Articular chondrocyte of knee joint (primary cell): ENCODE measurements at places on chromosomes 6 and 20. TPM values are rescaled to one million over a fixed set of nuclear protein-coding genes. Genes with fewer than 3 reads are reported as not detected.

ME1 gene
- 20.4 and 25.3 TPM in 2 replicates for total RNA-seq

GLYATL3 gene
- total RNA-seq, result not detected in 2 replicates

FAM184A gene
- 0.65 and 1.8 TPM in 2 replicates for total RNA-seq

THEMIS gene
- not detected in 2 replicates for total RNA-seq

SUPT3H gene
- total RNA-seq, result 5.7 and 6.6 TPM in 2 replicates

TSHZ2 gene
- under 0.01 and 0.43 TPM in 2 replicates for total RNA-seq

SLC17A2 gene
- not detected in 2 replicates for total RNA-seq

MTRF1L gene
- total RNA-seq, result 23.9 and 24.3 TPM in 2 replicates

ADGB gene
- not detected in 2 replicates for total RNA-seq

SSTR4 gene
- total RNA-seq, result not detected in 2 replicates

TMEM217 gene
- 2.6 and 3.3 TPM in 2 replicates for total RNA-seq

SLC17A1 gene
- not detected in 2 replicates for total RNA-seq

DUSP22 gene
- total RNA-seq, result 14.5 and 20.8 TPM in 2 replicates

TULP4 gene
- 160 and 165 TPM in 2 replicates for total RNA-seq

PXMP4 gene
- 4.7 and 8.9 TPM in 2 replicates for total RNA-seq

BMP7 gene
- not detected in 2 replicates for total RNA-seq

MTFR2 gene
- total RNA-seq, result 2.0 and 3.1 TPM in 2 replicates

OR2J2 gene
- total RNA-seq, result not detected in 2 replicates

RHAG gene
- total RNA-seq, result not detected in 2 replicates

PRKN gene
- total RNA-seq, result 4.3 and 6.5 TPM in 2 replicates

CLPSL1 gene
- total RNA-seq, result not detected in 2 replicates

ZSCAN31 gene
- 1.6 and 1.7 TPM in 2 replicates for total RNA-seq

MEP1A gene
- not detected in 2 replicates for total RNA-seq

MYLK2 gene
- total RNA-seq, result 0.11 and 0.13 TPM in 2 replicates

RIPOR2 gene
- 4.3 and 4.6 TPM in 2 replicates for total RNA-seq

ELMO2 gene
- total RNA-seq, result 43.0 and 50.6 TPM in 2 replicates

PPIL1 gene
- total RNA-seq, result 18.9 and 21.2 TPM in 2 replicates

MEI4 gene
- under 0.01 TPM in 2 replicates for total RNA-seq

OVOL2 gene
- total RNA-seq, result not detected in 2 replicates

SEMG2 gene
- not detected in 2 replicates for total RNA-seq

GFOD1 gene
- total RNA-seq, result 2.9 and 3.3 TPM in 2 replicates

IL17F gene
- not detected in 2 replicates for total RNA-seq

FKBP1C gene
- total RNA-seq, result 0.32 and 0.65 TPM in 2 replicates

ZSCAN23 gene
- 2.5 and 5.9 TPM in 2 replicates for total RNA-seq

FERMT1 gene
- 3.9 and 5.1 TPM in 2 replicates for total RNA-seq

MBOAT1 gene
- total RNA-seq, result 5.4 and 6.4 TPM in 2 replicates

KCNB1 gene
- 6.1 and 6.7 TPM in 2 replicates for total RNA-seq

MACROD2 gene
- 2.1 and 2.4 TPM in 2 replicates for total RNA-seq

LPA gene
- not detected in 2 replicates for total RNA-seq

ARG1 gene
- total RNA-seq, result not detected in 2 replicates

EYA2 gene
- total RNA-seq, result 0.78 and 1.8 TPM in 2 replicates

MCHR2 gene
- total RNA-seq, result not detected in 2 replicates

RAET1G gene
- 4.4 and 9.4 TPM in 2 replicates for total RNA-seq

PROKR2 gene
- total RNA-seq, result not detected in 2 replicates

DNAH8 gene
- total RNA-seq, result under 0.01 TPM in 2 replicates

PBOV1 gene
- total RNA-seq, result not detected in 2 replicates

SYTL3 gene
- 1.9 and 2.2 TPM in 2 replicates for total RNA-seq

RBM24 gene
- 0.39 and 1.3 TPM in 2 replicates for total RNA-seq

ZC2HC1B gene
- total RNA-seq, result 0.26 TPM in 1 of 2 replicates, not detected in the other

ULBP3 gene
- total RNA-seq, result 20.3 and 21.7 TPM in 2 replicates

KIF6 gene
- 0.76 and 0.78 TPM in 2 replicates for total RNA-seq
